Stimulated activated CD4-positive, alpha-beta T cell treated with anti-CD3 and anti-CD28 coated beads, Interleukin-2, amount 100 ng/mL, for 24 hours (primary cell): ENCODE measurements at places on chromosomes 16 and 17.

DNA sequence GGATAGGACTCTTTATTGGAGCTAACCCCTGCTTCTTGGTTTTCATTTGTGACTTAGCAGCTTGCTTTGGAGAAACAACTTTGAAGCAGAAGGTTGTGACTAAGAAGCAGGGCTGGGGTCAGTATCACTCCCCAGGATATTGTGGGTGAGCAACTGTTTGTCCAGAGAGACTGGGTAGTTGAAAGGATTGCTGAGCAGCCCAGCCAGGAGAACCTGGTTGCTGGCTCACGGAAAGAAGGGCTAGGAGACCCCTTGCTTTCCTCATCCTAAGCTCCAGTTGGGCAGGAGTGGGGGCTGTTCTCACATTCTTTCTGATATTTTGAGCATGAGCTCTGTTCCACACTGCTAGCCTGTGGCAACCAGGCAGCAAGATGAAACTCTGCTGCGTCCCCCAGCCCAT lies 151.2 kb downstream of the CBLN1 start:
- no peak for DNase-seq

GRCh38 chr17:37098910-37099664 lies 150.3 kb downstream of the AATF start:
- DNase-seq = no peak

DNA sequence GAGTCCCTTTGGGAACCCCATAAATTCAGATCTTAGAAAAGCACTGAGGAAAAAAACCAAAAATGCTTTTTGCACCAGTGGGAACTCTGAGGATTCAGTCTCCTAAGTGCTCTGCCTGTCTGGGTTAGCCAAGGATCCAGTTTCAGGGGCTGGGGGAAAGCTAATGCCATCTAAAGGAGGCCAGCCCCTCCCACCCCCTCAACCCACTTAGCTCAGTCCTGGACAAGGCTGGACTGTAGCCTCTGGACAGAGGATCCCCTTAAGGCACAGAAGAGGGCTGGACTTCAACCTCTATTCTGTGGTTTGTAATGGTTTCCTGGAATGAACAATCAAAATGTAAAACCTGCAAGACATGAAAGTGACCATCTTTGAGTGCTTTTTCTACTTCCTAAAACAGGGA lies 356.1 kb upstream of the ZFHX3 start:
- DNase-seq = no peak

DNA sequence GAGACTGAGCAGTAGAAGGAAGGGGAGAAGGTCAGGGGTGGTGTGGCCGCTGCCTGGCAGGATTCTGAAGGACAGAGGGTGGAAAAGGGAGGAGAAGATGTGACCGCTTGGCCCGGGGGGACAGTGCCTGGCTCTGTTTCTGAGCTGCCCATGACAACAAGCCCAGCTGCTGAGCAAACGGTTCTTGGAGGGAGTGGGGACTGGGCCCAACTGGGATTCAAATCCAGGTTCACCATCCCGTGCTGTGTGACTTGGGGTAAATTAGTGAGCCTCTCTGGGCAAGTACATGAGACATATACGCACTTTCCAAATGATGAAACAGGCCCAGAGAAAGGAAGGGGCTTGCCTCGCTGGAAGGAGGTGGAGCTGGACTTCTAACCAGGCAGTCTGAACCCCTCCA lies 23.3 kb downstream of the SEC14L5 start:
- no peak for DNase-seq

DNA sequence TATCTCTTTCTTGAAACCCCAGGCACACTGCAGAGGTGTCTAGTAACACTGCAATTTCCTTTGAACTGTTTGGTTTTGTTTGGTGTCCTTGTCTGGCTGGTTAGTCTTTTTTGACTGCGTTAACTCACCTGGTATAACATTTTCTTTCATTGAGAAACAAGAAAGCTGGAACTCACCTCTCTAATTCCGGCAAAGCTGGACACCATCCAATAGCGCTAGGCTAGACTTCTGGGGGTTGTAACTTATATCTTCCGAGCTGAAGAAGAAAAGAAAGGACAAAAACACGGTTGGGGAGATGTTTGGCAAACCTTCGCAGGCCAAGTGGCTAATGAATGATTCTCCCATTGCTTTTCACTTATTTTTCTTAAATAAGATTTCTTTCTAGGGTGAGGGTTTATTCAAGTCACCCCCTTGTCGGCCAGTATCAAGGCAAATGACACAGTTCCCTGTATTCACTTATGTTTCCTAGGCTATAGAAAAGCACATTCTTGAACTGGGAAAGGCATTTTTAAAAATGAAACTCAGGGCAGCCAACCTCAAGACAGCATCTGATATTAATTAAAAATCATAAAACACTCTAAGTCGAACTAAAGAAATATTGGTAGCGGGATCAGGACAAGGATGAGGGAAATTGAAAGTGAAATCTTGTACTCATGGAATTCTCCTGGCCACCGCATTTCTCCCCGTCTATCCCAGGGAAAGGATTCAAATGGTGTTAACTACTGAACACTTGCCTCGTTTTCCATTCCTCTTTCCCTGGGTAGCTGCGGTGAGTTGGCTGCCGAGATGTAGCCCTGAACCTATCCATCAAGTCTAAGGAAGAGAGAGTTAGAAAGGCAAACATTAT lies 95.9 kb upstream of the ZFHX3 start:
- DNase-seq = no peak
